ENCODE measurements at places on chromosomes 2 and 18.

DNA sequence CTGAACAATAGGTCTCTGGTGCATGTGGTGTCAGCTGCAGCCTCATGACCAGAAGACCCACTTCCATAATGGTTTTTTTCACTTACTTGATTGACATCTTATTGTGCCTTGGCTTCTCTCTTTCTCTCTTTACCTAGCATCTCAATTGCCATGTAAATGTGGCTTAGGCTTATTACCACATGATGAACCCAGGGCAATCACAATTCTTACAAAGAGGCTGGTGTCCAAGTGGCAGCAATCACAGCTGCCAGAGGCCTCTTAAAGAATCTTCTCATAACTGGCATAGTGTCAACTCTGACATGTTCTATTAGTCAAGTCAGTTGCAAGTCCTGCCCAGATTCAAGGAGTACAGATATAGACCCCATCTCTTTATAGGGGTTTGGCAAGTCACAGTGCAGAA lies 1224.8 kb downstream of the SUCLG1 start:
- DNase-seq: no peak

DNA sequence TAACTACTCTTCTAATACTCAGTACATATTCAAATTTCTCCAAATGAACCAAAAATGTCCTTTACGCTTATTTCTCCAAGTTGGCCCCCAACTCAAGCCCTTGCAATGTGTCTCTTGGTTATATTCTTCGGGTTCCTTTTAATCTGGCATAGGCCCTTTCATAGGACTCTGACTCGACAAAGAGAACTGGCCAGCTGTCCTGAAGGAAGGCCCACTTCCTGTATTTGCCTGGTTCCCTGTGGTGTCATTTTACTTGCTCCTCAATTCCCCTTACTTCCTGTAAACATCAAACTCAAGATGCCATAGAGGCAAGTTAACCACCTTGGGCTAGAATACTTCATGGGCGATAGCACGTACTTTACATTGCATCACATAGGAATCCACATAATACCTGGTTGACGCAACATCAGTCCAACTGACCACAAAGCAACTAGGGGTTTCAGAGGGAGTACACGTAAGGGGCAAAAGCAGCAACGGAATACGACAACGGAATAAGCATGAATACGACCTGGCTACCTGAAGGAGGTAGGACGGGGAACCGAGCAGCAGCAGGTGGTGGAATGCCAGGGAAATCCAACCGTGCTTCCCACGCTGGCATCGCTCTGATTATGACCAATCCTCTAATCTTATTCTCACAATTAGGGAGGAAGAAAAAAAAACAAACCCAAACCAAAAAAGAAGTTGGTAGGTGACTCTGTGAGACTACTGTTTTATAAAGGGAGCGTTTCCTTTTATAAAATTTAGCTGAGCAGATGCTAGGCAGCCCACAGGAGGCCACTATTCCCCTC lies 823 bp upstream of the GORASP2 start:
- DNase-seq: no peak

DNA sequence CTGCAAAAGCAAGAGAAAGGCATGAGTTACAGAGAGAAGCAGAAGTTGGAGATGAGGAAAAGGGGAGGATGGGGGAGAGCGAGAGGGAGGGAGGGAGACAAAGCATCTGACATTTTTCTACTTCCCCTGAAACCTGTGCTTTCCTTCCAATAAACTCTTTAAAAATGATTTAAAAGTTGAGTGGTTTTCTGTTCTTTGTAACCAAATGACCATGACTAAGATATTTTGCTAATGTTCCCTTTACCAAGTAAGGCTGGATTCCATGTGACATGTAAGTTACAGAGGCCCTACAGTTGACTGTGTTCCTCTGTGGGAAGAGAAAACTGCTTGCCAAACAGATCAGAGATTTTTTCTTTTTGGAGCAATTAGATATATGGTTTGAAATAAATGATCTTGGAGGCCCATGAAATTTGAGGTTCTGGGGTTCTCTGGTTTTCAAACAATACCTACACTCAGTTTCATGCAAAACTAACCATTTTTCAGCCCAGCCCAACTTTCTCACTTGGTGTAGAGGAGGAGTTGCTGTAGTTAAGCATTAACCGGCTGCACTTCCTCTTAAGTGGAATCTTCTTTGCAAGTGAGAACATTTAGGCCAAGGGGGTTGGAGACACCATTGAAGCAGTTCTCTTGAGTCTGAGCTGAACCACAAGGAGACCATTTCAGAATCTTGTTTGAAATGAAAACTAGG lies 34.5 kb downstream of the INSIG2 start:
- no peak for DNase-seq

GRCh38 chr2:179304424-179304823 lies 39.8 kb upstream of the SESTD1 start:
- no peak for DNase-seq

DNA sequence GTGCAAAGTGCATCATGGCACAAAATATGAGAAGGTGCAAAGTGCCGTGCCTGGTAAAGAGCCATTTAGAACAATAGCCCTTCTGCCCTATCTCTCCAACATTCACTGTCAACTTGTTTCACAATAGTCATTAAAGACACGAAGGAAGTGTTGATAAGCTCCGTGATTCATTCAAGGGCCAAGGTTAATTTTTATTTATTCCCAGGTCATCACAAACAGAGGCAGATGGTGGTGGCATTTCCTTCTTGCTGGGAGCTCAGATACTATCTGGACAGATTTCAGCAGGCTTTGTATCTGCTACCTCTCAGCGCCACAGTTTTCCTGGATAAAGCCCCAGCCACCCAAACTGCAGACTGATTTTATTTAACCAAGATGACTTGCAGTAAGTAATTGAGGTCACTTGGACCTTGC lies 309.3 kb downstream of the ZNF521 start:
- DNase-seq: no peak

- DNase-seq: no peak
These were observed 143.2 kb downstream of the TMEFF2 start for GRCh38 chr2:192051533-192051932.

DNA sequence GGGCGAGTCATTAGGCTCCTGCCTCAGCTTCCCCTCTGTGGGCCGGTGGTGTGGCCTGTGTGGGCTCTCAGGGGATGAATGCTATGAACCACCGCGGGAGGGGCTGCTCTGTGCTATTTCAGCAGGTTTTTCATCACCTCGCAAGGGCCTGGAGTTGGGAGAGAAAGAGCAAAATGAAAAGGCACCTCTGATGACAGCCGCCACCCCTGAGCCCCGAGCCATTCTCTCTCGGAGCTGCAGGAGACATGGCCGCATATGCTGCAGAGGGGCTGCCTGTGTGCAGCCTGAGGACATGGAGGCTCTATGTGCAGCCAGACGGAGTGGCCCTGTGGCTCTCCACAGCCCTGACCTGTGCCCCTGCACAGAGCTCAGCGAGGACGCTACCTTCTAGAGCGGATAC lies 96.2 kb upstream of the CTDP1 start:
- no peak for DNase-seq

GRCh38 chr18:55694291-55694690 lies 106.3 kb upstream of the TCF4 start:
- DNase-seq: no peak

DNA sequence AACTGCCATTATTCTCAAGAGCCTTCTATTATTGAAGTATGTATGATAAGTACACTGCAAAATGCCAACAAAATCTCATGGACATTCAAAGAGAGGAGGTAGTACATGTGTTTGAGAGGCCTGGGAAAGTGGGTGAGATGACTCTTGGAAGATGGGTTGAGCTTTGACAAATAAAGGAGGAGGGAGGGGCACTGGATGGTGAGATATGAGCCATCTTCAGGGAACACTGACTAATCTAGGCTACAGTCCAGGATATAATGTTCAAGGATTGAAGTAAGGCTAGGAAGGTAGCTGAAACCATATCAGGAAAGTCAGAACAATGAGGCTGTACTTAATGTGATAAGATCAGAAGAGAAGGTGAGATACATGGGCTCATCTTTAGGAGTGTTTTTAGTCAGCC lies 559.7 kb downstream of the ZEB2 start:
- DNase-seq: no peak

All from activated CD4-positive, alpha-beta T cell treated with anti-CD3 and anti-CD28 coated beads for 24 hours (primary cell).